ENCODE measurements at places on chromosomes 2 and 18.

GRCh38 chr18:59271606-59272220, 1.5 kb downstream of the RAX start:
- no peak for DNase-seq

DNA sequence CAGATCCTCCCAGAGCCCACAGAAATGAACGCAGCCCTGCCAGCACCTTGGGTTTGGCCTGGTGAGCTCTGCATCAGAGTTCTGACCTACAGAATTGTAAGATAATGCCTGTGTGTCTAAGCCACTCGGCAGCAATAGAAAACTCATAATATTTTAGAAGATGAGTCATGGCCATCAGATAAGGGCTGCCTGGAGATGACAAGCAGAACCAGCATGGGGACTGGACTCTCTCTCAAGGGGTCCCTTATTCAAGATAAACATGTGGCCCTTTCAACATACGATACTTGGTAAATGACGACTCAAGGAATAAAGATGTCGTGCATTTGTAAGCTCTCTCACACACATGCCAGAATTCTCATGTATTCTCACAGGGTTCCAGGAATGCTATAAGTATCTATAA, 8.5 kb upstream of the AGAP1 start:
- no peak for DNase-seq

DNA sequence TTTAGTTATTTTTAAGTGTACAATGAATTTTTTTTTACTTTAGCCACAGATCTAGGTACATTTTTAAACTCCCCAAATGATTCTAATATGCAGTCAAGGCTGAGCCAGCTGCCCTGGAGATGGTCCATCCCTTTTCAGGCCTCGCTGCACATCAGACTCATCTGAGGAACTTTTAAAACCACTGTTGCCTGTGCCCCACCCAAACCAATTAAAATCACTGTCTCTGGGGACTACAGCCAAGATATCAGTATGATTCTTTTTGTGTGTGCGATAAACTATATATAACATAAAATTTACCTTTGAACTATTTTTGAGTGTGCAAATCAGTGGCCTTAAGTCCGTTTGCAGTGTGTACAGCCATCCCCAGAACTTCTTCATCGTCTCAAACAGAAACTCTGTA, 9.1 kb upstream of the MALT1 start:
- no peak for DNase-seq

GRCh38 chr2:71892896-71893295, 254.8 kb downstream of the CYP26B1 start:
- no peak for DNase-seq
